ENCODE measurements at places on chromosomes 7 and 10.

GRCh38 chr10:6665847-6666246, 85.8 kb upstream of the PRKCQ start:
- DNase-seq: no peak

GRCh38 chr10:14822879-14823755, 14.7 kb downstream of the CDNF start:
- DNase-seq: peak; percentile 49

- no peak for DNase-seq
These were observed 30.1 kb downstream of the JCAD start for GRCh38 chr10:30029164-30029871.

DNA sequence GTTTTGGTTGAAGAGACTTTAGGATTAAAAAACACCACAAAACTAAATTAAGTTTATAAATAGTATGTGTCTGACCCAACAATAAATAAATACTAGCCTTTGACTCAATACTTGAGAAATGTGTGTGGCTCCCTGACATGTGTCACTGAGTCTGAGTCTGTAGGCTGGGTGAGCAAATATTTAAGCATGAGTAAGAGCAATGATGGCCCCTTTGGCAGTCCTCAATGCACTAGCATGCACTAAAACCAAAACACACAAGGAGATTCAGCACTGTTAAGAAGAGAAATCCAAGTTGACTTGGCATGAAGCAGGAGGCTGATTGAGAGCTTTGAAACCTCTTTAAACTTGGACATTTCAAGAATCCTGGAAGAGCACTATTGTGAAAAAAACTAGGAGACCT, 37.1 kb downstream of the CCDC71L start:
- DNase-seq: peak; percentile 92

DNA sequence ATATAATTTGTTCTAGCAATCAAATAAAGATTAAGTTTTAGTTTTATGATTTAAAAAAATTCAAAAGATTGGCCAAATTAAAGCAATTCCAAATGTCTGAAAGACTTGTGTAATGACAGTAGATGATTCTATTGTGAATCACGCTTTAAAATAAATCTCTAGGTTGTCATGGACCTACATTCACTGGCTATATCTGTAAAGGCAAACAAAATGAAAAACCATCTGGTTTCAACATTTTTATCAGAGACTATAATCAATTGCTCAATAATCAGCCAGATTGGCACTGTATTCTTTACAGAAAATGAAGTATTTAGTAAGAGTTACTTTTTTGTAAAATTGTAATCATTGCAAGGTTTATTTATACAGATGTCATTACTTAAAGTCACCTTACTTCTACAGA, 60.7 kb downstream of the DGKB start:
- peak; percentile 62 for DNase-seq

GRCh38 chr10:14586901-14587300, 187.8 kb downstream of the FAM107B start:
- DNase-seq: no peak

GRCh38 chr7:155486783-155487508, 29.0 kb downstream of the EN2 start:
- DNase-seq: no peak

GRCh38 chr7:140222814-140223213, 46.0 kb upstream of the KDM7A start:
- DNase-seq: no peak

- no peak for DNase-seq
These were observed 951.9 kb upstream of the LRRN3 start for GRCh38 chr7:110139056-110139455.

GRCh38 chr10:89119651-89120050, 87.5 kb downstream of the CH25H start:
- DNase-seq: no peak

DNA sequence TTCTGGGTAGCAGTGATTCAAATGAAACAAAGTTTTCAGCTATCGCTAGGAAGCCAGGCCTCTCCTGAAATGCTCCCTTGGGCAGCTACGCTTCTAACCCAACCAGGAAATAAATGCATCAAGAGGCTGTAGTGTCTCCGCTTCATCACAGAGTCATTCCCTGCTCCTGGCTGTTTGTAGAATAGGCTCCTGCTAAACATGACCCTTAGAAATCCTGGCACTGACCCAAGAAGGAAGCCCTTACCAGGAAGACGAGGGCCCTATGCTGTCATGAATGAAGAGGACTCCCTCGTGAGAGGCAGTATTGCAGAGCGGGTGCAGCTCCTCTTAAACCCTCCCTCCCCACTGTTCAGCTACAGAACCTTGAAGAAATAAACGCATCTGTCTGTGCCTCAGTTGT, 48.3 kb downstream of the NOD1 start:
- no peak for DNase-seq

DNA sequence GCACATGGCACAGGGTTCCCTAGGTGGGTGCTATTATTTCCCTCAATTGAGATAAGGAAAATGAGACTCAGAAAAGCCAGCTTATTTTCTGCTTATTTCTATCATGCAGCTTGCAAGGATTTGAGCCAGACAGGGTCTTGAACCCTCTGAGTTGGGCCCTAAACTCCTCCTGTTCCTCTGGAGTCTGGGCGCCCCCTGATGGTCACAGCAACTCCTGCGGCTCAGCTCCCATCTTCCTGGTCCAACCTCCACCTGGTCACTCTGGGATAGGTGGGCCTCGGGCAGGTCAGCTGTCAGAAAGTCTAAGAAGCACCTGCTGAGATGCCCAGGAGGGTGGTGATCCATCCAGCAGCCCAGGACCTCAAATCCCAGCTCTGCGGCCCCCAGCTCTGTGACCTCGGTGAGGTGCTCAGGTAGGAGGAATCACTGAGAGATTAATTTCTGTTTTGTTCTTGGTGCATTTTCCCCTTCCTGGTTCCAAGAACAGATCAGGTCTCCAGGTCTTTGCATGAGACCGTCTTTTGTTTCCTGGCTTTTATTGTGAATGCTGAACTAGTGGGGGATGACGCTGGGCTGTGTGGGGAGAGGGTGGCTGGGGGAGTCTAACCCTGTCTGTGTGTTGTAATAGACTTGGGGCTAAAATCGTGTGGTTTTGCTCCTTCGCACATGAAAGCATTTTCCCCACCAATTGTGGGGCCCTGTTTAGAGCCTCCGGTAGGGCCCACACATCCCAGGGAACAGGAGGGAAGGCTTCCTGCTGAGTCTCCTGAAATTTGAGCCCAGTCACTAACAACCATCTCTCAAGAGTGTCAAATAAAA, 32.8 kb downstream of the TMEM130 start:
- DNase-seq: no peak

DNA sequence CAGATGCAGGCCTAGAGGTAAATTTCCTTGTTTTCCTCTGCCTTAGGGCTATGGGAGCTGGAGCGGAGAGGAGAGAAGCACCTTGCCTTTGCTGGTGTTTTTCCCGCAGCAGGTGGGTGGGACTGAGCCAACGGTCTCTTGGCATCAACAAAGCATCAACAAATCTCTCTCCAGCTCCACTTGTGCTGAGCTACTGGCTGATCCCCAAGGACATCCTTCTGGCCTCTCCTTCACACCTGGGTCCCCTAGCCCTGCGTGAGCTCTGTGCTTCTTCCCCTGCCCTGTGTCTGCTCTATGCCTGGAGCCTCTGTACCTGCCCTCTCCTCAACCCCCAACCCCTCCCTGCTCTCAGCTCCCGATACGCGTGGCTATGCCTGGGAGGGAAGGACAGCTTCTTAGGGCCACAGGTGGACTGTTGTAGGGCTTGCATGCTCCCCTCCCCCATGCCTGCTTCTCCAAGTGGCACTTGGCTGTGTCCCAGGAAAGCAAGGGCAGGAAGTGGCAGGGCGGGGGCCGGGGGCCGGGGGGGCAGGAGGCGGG, 3.2 kb upstream of the CLDN4 start:
- DNase-seq: no peak

DNA sequence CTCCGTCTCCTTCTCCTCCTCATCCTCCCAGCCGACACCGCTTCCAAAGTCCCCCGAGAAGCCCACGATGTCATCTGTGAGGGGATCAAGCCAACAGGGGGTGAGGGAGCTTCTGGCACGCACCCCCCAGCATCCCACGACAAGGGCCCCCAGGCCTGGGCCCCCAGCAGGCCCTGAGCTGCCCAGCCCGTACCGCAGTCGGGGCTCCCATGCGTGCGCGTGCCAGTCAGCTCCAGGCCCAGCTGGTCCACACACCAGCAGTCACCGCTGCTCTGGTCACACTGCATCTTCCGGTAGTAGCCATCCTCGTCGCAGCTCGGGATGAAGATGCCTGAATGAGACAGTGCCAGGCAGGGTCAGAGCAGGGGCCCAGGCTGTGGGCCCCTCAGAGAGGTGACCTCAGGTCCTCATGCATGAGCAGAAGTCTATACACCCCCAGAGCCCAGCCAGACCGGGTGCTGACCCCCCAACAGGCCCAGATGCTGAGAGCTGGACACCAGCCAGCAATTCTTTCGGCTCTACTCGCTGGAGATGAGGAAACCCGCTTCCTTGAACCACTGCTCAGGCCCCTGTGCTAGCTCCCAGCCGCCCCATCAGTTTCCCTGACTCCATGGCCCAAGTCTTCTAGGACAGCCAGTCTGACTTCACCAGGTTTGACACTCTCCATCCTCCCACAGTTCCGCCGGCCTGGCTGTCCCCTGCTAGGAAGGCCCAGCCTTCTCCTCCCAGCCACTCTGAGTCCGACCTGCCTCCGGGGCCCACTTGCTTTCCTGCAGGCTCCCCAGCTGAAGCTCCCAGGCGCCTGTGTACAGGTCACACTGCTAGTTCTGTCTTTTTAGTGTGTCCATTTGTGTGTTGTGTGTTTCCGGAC, 25.3 kb downstream of the SPOCK2 start:
- DNase-seq: no peak

GRCh38 chr7:92714280-92714679, 122.1 kb downstream of the CDK6 start:
- DNase-seq: no peak

DNA sequence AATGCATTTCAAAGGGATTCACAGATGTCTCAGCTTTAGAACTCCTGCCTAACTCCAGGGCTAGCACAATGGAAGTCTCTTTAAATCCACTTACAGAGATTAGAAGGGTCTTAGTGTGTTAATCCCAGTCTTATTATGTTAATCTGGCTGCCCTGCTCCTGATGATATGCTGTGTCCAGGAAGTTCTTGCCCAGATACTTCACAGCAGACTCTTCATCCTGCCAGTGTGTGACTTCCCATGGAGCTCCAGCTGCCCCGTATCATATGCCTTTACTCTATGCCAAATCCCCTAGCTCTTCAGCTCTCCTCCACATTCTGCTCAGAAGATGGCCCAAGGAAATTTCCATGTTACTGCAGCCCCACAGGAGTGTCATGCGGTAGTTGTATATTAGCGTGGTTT, 533.8 kb downstream of the GALNT17 start:
- no peak for DNase-seq

Data from AG10803 (cell line).